Endothelial cell (in vitro differentiated cells): ENCODE measurements at places on chromosomes 11 and 22.

DNA sequence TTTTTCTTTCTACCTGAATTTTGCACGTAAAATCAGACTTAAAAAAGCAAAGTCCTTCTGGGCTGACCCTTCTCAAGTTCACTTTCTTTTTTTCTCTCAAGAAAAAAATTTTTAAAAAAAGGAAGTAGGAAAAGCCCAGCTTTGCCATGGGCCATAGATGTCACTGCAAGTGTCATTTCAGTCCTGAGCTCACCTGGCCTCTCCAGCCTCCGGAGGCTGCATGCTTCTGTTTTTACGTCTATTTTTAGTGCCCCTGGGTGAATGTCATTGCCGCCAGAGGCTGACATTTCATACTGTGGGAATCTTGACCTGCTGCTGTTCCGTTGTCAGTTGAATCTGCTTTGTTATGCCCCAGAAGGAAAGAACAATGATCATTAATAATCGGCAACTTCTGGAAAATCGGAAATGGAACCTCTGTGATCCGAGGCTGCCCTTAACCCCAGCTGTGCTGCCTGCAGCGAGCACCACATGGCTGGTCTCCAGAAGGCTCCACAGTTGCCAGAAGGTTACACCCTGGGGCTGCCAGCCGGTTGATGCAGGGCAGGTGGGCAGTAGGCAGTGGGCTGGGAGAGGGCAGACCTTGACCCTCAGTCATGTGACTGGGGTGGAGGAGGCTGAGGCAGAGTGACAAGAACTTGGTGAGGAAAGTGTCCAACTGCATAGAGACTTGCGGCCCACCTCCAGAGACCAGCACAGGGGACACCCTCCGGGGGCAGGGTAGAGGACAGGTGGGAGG is 16.7 kb upstream of the MYEOV start:
- peaks cover 26% of the 10 kb centered on the region for H3K4me1 ChIP-seq
- no peak for DNase-seq
- H3K27ac ChIP-seq = no peak overlapping the region
- no peaks in the 10 kb centered on the region for H3K36me3 ChIP-seq
- no peak overlapping the region for H3K4me3 ChIP-seq
- peaks cover 3% of the 10 kb centered on the region for H3K27me3 ChIP-seq

- no peak for DNase-seq
- H3K27ac ChIP-seq = no peak overlapping the region
- no peaks in the 10 kb centered on the region for H3K27me3 ChIP-seq
Measured at GRCh38 chr11:33383075-33383919, 126.1 kb downstream of the HIPK3 start.

- H3K4me1 ChIP-seq = peaks cover 4% of the 10 kb centered on the region
- H3K4me3 ChIP-seq = no peak overlapping the region
- H3K27me3 ChIP-seq = peaks cover 1% of the 10 kb centered on the region
- no peaks in the 10 kb centered on the region for H3K36me3 ChIP-seq
Measured at GRCh38 chr11:41458154-41458553, 1.3 kb downstream of the LRRC4C start.

- no peaks in the 10 kb centered on the region for H3K36me3 ChIP-seq
- peak; percentile 51 for DNase-seq
- H3K27me3 ChIP-seq = no peaks in the 10 kb centered on the region
Measured at GRCh38 chr11:14300661-14301304, 58.2 kb downstream of the RRAS2 start.

GRCh38 chr22:45548247-45548840 is 45.7 kb downstream of the FBLN1 start:
- peaks cover 3% of the 10 kb centered on the region for H3K27me3 ChIP-seq
- H3K4me3 ChIP-seq = no peak overlapping the region
- H3K4me1 ChIP-seq = peaks cover 2% of the 10 kb centered on the region
- DNase-seq = no peak

GRCh38 chr11:12042215-12042676 is 33.8 kb upstream of the DKK3 start:
- peaks cover 6% of the 10 kb centered on the region for H3K4me1 ChIP-seq
- no peak for DNase-seq
- H3K4me3 ChIP-seq = no peak overlapping the region
- no peaks in the 10 kb centered on the region for H3K36me3 ChIP-seq

DNA sequence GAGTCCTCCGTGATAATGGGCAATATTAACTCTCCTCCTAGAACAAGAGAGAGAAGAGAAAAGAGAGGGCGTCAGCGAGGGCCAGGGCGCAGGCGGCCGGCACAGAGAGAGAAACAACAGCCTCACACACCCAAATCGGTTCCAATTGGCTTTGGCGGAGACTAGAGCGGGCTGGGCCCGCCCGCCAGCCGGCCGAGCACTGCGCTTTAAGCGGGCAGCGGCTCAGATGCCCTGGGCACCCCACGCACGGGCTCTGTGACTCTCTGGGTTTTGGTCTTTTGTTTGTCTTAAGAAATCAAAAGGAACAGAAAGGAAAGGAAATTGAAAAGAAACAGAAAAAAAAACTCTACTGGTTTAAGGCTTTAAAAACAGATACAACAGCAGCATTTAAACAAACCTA is 17.0 kb downstream of the SLC22A12 start:
- peaks cover 7% of the 10 kb centered on the region for H3K27me3 ChIP-seq
- peaks cover 12% of the 10 kb centered on the region for H3K4me1 ChIP-seq
- H3K4me3 ChIP-seq = no peak overlapping the region
- no peak for DNase-seq
- H3K27ac ChIP-seq = no peak overlapping the region

DNA sequence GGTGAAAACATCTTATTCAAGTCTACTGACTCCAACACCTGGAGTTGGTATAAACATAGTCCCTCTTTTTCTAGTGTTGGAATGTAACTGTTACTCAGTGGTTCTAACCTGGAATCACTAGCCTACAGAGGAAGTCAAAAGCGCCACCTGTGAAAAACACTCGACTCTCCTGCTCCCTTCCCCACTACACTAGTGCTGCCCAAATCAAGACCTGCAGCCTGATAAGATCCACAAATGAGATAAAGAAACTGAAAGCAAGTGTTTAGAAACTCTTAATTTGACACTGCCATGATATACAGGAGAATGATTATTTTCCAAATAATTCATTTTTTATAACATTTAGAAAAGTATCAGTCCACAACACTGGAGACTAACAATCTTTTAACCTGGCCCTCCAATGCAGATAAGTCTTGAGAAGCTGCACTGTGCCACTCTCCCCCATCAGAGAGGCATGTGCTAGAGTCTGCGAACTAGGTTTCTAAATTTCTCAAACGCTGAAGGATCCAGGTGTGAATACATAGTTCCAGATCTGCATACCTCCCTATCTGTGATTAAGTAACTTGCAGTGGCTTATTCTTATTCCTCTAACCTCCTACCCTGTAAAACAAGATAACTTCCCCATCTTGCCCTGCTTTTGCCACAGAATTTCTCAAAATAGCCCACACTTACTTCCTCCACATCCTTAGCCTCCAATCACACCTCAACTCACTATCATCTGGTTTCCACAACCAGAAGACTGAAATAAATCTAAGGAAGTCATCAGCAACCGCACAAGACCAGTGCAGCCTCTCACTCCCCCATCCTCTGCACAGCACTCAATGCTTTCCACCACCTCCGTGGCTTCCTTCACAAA is 88.1 kb downstream of the RRAS2 start:
- H3K27me3 ChIP-seq = peaks cover 11% of the 10 kb centered on the region
- H3K36me3 ChIP-seq = peaks cover 26% of the 10 kb centered on the region
- H3K4me3 ChIP-seq = no peak overlapping the region

GRCh38 chr22:39148727-39149535 is 3.5 kb downstream of the CBX7 start:
- H3K4me3 ChIP-seq = no peak overlapping the region
- H3K4me1 ChIP-seq = peaks cover 3% of the 10 kb centered on the region
- H3K27ac ChIP-seq = no peak overlapping the region
- H3K27me3 ChIP-seq = peaks cover 8% of the 10 kb centered on the region

GRCh38 chr22:40443732-40444131 is 73.3 kb downstream of the SGSM3 start:
- peaks cover 5% of the 10 kb centered on the region for H3K27me3 ChIP-seq
- no peak overlapping the region for H3K27ac ChIP-seq
- no peak overlapping the region for H3K4me3 ChIP-seq
- no peak for DNase-seq
- peaks cover 11% of the 10 kb centered on the region for H3K4me1 ChIP-seq

- no peak overlapping the region for H3K4me3 ChIP-seq
- peaks cover 9% of the 10 kb centered on the region for H3K4me1 ChIP-seq
- H3K27me3 ChIP-seq = peaks cover 12% of the 10 kb centered on the region
Measured at GRCh38 chr11:117187799-117188481, 9.4 kb downstream of the SIDT2 start.

DNA sequence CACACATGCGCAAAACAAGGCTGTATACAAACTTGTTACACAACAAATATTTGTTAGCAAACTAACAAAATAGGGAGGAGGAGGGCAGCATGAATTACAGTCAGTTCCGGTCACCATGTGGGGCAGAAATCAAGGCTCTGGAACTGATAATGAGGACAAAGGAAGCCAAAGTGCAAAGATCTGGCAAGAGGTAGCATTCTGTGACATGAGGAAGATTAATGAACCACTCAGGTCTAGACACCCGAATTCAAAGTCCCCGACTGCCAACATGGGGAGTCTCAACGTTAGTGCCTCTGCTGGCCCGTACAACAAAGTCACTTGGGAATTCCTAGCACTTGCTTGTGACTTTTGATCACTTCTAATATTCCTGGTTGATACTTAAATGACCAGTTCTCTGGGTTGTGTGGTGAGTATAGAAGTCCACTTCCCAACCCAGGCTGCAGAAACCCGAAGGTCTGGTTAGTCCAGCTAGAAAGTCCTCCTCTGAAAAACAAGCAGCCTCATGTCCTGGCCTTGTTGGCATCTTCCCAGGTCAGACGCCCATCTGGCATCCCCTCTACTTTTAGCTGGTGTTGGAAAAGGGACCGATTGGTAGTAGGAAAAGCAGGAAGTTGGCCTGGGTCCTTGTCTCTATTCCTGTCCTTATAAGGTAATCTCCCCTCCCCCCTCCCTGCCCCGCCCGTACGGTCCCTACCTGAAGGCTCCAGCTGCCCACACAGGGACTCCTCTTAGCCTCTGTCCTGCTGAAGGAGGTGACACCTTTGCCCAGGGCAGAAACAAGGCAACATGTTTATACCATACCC is 1.6 kb downstream of the SUN2 start:
- peak overlapping the region; percentile 95 for H3K4me3 ChIP-seq
- peaks cover 13% of the 10 kb centered on the region for H3K27me3 ChIP-seq
- DNase-seq = no peak
- peaks cover 23% of the 10 kb centered on the region for H3K4me1 ChIP-seq
- H3K27ac ChIP-seq = no peak overlapping the region

- no peak for DNase-seq
- H3K4me3 ChIP-seq = no peak overlapping the region
- H3K36me3 ChIP-seq = no peaks in the 10 kb centered on the region
Measured at GRCh38 chr11:73969991-73970800, 12.4 kb downstream of the UCP2 start.

- H3K36me3 ChIP-seq = peaks cover 10% of the 10 kb centered on the region
- DNase-seq = peak; percentile 44
- peaks cover 29% of the 10 kb centered on the region for H3K4me1 ChIP-seq
- peak overlapping the region; percentile 45 for H3K4me3 ChIP-seq
Measured at GRCh38 chr22:25419247-25420113, 145.0 kb upstream of the GRK3 start.

GRCh38 chr11:114141863-114142580 is 82.5 kb downstream of the ZBTB16 start:
- peaks cover 28% of the 10 kb centered on the region for H3K4me1 ChIP-seq
- H3K27me3 ChIP-seq = no peaks in the 10 kb centered on the region
- no peak for DNase-seq

GRCh38 chr11:93653080-93653479 is 8.4 kb upstream of the CEP295 start:
- H3K4me1 ChIP-seq = peaks cover 15% of the 10 kb centered on the region
- no peak overlapping the region for H3K4me3 ChIP-seq
- H3K36me3 ChIP-seq = no peaks in the 10 kb centered on the region

DNA sequence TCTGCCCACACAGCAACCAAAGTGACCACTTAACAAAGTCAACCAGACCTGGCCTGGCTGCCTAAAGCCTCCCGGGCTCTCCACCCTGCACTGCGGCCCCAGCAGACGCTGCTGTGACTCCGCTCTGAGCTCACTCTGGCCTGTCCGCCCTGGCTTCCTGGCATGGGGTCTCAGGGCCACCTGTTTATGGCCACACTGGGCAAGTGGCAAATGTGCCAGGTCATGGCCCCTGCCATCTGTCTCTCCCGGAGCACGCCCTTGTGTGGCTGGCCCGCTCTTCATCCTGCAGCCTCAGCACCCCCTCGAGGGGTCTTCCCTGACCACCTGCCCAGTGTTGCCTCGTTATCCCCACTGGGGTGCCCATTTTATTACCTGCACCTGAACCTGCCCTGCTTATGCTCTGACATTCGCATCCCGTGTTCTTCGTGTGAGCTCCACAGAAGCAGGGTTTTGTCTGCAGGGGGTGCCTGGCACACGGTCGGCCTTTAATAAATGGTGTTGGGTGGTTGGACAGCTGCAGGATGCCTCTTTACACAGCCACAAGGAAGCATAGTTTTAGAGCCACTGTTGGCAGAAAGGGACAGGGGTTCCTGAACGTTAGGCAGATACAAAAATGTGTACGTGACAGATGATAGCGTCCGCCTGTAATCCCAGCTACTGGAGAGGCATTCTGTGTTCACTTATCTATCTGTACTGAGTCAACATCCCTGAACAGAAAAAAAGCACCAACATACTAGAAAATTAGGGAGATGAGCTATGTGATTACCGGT is 785.6 kb downstream of the TBC1D22A start:
- H3K4me3 ChIP-seq = no peak overlapping the region
- H3K27me3 ChIP-seq = peaks cover 8% of the 10 kb centered on the region
- H3K4me1 ChIP-seq = no peaks in the 10 kb centered on the region
- DNase-seq = no peak

DNA sequence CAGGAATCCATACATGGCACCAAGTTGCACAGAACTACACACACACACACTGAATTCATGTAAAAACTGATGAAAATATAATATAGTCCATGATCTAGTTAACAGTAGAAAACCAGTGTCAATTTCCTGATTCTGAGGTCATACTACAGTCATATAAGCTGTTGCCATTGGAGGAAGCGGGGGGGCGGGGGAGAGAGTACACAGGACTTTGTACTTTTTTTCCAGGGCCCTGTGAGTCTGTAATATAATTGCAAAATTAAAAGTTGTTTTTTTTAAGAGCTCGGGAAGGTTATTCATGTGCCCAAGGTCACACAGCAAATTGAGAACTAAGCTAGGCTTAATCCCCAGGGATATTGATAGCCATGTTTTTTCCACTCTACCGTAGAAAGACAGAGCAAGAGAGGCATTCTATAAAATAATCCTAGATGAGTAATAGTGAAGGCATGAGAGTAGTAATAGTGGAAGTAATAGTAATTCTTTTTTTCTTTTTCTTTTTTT is 312.3 kb downstream of the MN1 start:
- no peaks in the 10 kb centered on the region for H3K4me1 ChIP-seq
- peaks cover 10% of the 10 kb centered on the region for H3K36me3 ChIP-seq
- no peak for DNase-seq
- peaks cover 2% of the 10 kb centered on the region for H3K27me3 ChIP-seq
- no peak overlapping the region for H3K4me3 ChIP-seq

- H3K4me3 ChIP-seq = no peak overlapping the region
- H3K27ac ChIP-seq = no peak overlapping the region
- H3K4me1 ChIP-seq = no peaks in the 10 kb centered on the region
- H3K27me3 ChIP-seq = peaks cover 9% of the 10 kb centered on the region
- H3K36me3 ChIP-seq = no peaks in the 10 kb centered on the region
Measured at GRCh38 chr11:115761348-115761747, 257.1 kb upstream of the CADM1 start.
